ENCODE measurements at places on chromosomes 12 and 14.
A peak's percentile ranks its signal among the peaks of the same experiment; 100 is the strongest.

DNA sequence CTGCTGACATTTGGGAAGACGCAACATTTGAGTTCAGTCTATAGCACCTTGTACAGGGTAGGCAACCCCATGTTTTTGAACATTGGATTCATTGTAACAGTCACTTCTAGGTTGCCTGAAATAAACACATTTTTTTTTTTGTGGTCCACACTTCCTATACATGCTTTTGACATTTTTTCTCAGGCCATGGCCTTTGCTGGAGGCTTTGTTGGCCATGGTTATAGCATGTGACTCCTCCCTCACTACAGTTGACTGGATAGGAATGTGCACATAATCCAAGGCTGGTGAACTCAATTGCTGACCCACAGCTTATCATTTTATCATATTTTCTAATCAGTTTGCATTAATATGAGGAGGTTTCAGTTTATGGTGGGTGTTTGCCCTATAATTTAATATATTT lies 60.6 kb downstream of the TMEM117 start:
- DNase-seq: no peak

- DNase-seq: no peak
Measured at GRCh38 chr12:536751-537245, 77.1 kb downstream of the B4GALNT3 start.

- no peak for DNase-seq
Measured at GRCh38 chr12:4685317-4685716, 34.9 kb upstream of the GALNT8 start.

DNA sequence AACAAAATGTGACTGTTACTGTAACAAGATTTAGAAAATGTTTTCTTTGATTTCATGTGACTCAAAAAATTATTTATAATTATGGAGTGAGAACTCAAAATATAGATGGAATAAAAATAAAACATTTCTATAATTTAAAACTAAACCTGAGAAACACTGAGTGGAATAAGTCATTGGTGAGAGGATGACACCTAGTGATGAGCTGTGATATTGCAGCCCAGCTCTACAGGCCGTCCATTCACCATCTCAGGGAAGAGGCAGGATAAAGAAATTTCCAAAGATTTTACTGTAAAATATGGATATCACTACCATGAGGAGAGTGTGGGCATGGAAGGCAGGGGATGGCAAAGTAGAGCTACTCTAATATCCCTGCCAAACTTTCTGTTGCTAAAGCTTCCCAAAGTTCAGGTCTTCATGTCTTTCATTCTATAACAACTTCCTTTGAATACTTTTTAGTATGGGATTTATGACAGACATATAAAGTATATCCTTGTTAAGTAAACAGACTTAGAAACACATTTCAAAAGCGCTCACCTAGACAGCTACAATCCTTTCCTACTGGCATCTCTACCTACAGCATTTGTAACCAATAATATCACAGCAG lies 308.0 kb downstream of the ITPR2 start:
- peak; percentile 50 for DNase-seq

GRCh38 chr14:100671906-100672305 lies 54.8 kb upstream of the DLK1 start:
- no peak for DNase-seq

DNA sequence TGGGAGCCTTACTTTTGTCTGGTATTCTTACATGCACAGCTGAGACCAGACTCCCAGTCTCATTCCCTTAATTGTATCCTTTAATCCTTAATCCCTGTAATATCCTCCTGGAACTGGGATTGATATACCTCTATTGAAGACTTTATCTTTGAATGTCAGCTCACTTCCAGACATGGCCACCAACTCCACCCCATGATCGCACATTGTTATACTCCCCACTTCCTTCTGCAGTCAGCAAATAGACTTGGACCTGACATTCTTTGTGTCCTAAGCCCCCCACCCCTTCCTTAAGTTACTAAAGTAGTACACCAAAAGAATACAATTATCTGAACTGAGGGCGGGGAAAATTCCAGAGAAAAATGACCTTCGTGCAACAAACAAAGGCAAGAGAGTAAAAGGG lies 8.6 kb upstream of the OSBPL8 start:
- DNase-seq: no peak

DNA sequence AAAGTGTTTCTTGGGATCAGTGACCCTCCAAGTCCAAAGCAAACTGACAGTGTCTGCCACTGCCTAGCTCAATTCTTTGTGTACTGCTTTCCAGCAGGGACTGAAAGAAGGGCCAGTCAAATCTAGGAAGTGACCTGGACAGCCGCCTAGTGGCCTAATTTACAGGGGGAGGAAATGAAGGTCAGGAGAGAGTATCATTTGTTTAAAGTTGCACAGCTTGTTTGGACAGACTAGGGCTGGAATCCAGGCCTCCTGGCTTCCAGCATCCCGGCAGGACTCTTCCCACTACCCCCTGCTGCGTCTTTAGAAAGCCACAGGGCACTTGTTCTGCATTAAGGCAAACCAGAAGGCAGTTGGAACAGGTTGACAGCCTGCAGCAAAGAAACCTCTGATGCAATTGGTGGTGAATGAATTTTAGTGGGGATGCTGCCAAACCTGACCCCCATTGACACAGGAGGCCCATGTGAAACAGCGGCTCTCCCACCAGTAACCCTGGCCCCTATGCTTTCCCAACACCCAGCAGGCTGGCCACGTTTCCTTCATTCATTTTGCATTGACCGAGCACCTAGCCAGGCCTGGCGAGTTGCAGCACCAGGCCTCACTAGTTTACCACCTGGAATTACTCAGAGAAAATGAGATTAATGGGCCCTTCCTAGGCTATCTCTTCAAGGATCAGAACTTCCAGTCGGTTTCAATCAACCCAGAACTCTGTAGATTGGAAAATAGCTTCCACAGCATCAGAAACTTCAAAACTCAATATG lies 28.2 kb downstream of the GALNT16 start:
- DNase-seq: no peak

- DNase-seq: no peak
Measured at GRCh38 chr14:74085828-74086227, 1.1 kb downstream of the LIN52 start.

DNA sequence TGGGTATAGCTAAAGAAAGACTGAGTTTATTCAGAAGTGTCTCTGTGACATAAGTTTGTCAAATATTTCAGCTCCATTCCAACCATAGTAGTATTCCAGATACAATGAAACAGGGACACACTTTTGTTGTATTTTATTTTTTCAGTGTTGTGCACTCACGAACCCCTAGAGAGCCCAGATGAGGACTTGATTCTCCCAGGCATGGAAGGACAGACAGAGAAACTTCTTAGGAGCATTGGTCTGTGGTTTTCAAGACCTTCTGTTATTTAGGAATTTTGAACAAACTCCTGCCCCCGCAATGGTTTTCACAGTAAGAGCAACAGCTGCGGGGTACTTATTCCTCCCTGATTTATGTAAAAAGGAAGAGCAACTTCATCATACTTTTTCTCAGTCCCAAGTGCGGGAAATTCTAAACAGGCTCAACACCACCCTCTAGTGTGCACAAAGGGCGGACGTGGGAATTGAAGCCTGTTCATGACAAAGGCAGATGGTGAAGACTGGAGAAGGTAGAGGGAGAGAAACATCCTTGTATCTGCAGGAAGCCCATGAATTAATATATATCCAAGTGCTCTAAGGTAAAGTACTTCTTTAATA lies 147.6 kb downstream of the PAH start:
- peak; percentile 52 for DNase-seq

DNA sequence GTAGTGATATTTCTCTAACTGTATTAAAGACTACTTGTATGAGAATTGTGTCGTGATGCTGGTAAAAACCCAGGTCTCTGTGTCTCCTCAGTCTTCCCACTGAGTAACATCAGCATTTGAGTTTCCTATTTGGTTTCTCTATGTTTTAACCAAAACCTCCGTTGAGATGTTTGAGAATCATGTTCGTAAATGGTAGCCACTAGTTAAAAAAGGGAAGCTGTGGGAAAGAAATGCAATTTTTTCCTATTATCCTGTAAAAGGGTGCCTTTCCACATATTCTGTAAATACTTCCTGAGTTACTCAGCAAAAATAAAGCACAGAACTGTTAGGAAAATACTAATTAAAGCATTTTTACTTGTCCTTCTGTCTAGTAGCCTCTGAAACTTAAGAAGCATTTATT lies 7.0 kb downstream of the CLEC1B start:
- no peak for DNase-seq

DNA sequence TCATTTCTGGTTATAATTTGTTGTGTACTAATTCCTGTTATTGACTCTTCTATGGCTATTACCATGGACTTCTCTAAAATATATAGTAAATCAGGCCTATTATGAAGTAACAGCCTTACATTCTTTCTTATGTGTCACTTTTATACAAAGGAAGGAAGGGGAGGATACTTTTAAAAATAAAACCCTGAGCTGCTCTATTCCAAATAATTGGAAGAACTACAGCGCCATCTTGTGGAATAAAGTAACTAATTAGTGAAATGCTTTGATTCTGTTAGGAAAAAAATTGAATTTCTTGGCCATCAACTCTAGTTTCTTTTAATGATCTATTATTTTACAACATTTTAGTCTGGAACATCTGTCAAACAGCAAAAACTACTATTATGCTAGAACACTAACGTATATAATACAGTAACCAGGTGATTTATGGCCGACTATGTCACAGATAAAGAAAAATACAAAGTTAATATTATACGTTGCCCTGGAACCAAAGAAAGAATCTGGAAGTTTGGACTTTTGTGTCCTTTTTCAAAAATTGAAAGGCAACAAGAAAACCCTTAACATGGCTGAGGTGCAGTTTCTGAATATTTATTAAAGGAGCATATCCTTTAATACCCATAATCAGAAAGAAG lies 55.0 kb upstream of the NELL2 start:
- no peak for DNase-seq

GRCh38 chr14:76904740-76905569 lies 78.7 kb downstream of the LRRC74A start:
- DNase-seq: no peak

GRCh38 chr12:119804011-119804641 lies 73.0 kb downstream of the CIT start:
- peak; percentile 64 for DNase-seq

All from iPS DF 6.9 (cell line).